ENCODE measurements at places on chromosomes 3 and 15. TPM values are rescaled to one million over a fixed set of nuclear protein-coding genes. Genes with fewer than 3 reads are reported as not detected.

GPR15 gene
- total RNA-seq, result not detected

FGD5 gene
- total RNA-seq, result 29.3 TPM

SLC24A5 gene
- not detected for total RNA-seq

ISL2 gene
- total RNA-seq, result not detected

SUSD5 gene
- 2.3 TPM for total RNA-seq

DNAJB11 gene
- 130 TPM for total RNA-seq

AGTR1 gene
- 24.2 TPM for total RNA-seq

GNAI2 gene
- 171 TPM for total RNA-seq

PAQR5 gene
- 0.42 TPM for total RNA-seq
